CD4-positive, alpha-beta T cell treated with Interleukin-6 for 4 hours (primary cell): ENCODE measurements at places on chromosomes 5 and 9.

- DNase-seq: no peak
These were observed 163.1 kb downstream of the CHSY3 start for GRCh38 chr5:130067364-130067763.

DNA sequence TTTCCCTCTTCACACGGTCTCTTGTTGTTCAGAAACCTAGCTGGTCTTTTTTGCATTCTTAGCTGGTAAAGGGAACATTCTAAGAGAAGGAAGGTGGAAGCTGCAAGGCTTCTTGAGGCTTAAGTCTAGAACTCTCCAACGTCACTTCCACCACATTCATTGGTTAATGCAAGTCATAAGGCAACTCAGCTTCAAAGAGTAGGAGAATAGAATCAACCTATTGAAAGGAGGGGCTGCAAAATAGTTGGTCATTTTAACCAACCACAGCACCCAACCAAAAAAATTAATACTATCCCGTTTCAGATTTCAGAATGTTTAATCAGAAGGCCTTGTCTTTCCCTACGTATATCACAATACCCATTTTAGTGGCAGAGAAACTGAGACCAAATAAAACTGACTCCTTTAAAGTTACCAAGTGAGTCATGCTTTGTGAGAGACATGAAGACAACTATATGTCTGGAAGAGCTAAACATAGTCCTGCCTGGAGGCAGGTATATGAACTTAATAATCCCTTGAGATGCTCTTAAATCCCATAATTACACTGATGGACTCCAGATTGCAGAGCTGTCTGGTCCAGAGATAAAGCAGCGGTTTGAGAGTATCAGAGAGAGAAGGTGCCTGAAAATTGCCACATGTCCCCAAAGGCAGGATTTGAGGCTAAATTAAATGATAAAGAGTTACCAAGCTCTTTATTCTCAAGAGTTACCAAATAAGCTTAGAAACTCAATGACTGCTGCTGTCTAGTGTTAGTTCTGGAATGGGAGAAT is 14.4 kb downstream of the DOCK8 start:
- DNase-seq: no peak

DNA sequence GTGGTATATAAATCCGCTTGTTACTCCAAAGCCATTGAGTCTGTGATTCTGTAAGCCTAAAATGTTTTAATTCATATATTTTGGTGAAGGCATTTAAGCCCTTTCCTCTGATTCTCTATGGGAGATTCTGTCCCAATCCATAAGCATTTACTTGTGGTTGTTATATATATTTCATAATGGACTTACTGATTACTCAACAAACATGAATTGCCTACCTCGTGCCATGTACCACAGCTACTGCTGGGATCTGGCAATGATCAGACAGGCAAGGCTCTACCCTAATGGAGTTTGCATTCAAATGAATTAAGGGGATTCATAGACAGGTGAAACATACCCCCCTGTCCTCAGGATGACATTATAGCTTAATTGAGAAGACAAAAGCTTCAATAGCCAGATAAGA is 54.5 kb downstream of the C9orf152 start:
- no peak for DNase-seq

DNA sequence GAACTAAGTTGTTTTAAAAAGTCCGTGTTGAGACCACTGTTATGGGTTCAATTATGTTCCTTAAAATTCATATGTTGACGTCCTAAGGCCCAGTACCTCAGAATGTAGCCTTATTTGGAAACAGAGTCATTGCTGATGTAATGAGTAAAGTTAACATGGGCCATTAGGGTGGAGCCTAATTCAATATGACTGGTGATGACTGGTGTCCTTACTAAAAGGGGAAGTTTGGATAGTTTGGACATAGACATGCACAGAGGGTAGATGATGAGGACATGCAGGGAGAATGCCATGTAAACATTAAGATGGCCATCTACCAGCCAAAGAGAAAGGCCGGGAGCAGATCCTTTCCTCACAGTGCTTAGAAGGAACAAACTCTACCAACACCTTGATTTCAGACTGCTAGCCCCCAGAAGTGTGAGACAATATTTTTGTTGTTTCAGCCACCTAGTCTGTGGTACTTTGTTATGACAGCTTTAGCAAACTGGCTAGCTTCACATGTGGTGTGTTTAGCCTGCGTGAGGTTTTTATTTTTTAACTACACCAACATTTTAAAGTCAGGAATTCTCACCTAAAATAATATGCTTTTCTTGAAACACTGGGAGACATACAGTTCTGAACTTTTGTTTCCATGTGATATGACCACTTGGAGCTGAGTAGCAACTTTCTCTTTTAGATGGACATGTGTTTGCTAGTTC is 135.3 kb downstream of the YIPF5 start:
- DNase-seq: no peak

- no peak for DNase-seq
These were observed 239.4 kb upstream of the ZNF462 start for GRCh38 chr9:106623558-106623957.

- DNase-seq: no peak
These were observed 26.6 kb downstream of the ENHO start for GRCh38 chr9:34496149-34496712.
